ENCODE measurements at places on chromosomes 2 and 18. TPM values are rescaled to one million over a fixed set of nuclear protein-coding genes. Genes with fewer than 3 reads are reported as not detected.

GRCh38 chr2:236939271-236939670 is 146.4 kb upstream of the COPS8 start:
- no peak for ATAC-seq

GRCh38 chr18:56309104-56309503 is 329.3 kb downstream of the TXNL1 start:
- no peak for ATAC-seq

- no peak for ATAC-seq
Measured at GRCh38 chr2:12672711-12673315, 43.9 kb upstream of the TRIB2 start.

GRCh38 chr2:85132834-85133637 is at the start of gene TCF7L1:
Gene TCF7L1, plus strand, starts transcription at chr2:85133392. Its CDS starts 293 bp downstream, at chr2:85133685.
- peak; percentile 85 for ATAC-seq

The TRAPPC12 gene
- total RNA-seq: 61.7 TPM

The SRSF7 gene
- total RNA-seq: 96.2 TPM

The ASIC4 gene
- not detected for total RNA-seq
